ENCODE measurements at places on chromosomes 1 and 21.

DNA sequence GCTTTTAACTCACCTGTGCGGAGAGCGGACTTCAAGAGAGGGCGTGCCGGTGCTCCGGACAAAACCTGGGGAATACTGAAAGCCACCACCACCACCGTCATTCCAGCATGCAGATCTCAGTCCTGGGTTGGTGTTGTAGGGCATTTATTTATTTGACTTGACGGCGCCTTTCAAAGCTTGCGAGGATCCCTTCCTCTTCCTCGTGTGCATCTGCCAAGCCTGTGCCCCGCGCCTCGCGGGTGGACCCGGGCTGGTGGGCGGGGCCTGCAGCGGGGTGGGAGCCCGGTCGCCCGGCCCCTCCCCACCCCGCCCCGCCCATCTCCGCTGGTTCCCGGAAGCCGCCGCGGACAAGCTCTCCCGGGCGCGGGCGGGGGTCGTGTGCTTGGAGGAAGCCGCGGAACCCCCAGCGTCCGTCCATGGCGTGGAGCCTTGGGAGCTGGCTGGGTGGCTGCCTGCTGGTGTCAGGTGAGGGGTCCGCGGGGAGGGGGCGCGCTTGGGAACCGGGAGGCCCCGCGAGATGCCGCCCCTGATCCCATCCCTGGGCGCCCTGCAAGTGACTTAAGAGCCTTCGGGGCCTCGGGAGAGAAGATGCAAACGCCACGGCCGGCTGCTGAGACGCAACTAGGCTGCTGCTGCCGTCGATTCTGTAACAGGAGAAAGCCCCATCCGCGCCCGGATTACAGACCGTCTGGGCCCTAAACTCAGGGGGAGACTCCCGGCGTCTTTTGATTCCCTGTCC is at the start of gene IL10RB:
TSS of gene IL10RB (plus strand) at position 318 of the 739 bp plus-strand sequence. CDS start at position 417, 99 bp downstream.
- peak; percentile 60 for DNase-seq

- DNase-seq = no peak
Measured at GRCh38 chr1:5239911-5240310, 585.5 kb downstream of the AJAP1 start.

GRCh38 chr1:2638466-2639115 is 5.8 kb upstream of the MMEL1 start:
- DNase-seq = no peak

DNA sequence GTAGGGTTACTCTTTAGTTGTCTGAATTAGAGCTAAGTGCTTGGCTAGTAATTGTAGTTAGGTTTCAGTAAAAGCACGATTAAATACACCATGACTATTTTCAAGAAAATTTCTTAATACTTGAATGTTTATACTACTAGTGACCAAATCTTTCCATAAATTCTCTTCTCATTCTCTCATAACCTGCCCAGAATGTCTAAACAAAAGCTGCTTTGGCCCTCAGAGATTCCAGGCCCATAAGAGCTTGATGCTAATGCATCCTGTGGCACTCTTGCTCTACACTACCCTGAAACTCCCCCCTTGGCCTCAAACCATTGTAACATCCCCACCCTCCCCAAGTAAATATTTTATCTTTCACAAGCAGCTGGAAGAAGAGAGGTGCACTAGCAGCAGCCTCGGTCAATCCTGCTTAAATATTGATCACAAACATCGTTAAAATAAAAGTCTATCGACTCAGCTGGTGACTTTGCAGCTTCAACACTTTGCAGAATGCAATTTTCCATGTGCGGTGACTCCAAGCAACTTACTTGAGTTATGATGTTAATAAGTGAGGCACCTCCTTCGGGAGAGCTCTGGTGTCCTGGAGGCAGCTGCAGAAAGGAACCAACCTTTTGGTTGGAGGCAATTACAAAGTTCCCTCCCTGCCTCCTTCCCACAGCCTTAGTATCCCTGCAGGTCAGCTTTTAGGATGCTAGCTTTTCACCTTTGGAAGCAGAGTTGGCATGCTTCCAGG is 315.6 kb upstream of the PLXNA2 start:
- DNase-seq = no peak

DNA sequence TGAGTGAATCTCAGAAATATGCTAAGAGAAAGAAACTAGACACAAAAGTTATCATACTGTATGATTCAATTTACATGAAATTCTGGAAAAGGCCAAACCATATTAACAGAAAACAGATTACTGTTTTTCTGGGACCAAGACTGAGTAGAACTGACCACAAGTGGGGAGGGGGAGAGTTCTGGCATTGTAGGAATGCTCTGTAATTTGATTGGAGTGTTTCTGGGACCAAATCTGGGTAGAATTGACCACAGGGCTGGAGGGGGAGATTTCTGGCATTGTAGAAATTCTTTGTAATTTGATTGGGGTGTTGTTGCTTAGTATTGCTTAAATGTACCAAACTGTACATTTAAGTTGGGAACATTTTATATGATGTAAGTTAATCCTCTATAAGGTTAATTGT is 3.4 kb upstream of the OR10K1 start:
- no peak for DNase-seq

DNA sequence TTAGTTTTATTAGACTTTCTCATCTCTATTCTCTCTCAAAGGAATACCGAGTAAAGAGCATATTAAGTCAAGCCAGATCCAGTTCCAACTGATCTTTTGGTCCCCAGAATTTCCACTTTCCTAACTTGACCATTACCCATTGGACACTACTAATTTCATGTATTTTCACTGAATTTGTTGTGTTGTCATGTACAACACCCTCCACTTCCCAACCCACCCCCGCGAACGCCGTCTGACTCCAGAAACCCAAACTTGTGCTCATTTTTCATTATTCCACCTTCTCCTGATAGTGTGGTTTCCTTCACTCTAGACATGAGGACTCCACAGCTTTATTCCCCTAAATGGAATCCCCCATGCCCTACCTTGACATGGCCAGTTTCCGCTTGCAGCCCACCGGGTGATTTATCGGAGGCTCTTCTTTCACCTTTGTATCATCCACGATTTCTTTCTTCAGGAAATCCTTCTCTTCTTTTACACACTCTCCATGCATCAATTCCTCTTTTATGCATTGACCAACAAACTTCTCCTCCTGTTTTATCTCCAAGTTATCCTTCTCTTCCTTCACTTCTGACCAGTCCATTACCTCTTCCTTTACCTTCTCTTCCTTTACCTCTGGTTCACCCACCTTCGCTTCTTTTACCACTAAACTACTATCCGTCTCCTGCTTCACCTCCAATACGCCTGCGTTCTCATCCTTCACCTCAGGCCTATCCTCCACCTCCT is 805 bp downstream of the ZNHIT6 start:
- DNase-seq = no peak

DNA sequence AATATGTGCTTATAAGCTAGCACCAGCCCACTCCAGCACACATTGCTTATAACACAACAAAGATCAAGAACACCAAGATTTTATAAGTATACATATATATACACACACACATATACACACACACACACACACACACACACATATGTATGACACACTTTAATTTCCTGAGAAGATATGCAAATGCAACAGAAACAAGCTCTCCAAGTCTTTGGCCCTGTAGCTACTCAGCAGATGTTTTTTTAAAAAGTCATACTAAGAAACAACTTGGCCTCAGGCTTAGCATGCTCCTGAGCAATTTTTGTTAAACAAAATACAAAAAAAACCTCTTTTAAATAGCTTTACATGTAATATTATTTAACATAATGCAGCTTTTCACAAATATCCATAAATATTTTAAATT is 11.1 kb downstream of the TNFSF18 start:
- no peak for DNase-seq

DNA sequence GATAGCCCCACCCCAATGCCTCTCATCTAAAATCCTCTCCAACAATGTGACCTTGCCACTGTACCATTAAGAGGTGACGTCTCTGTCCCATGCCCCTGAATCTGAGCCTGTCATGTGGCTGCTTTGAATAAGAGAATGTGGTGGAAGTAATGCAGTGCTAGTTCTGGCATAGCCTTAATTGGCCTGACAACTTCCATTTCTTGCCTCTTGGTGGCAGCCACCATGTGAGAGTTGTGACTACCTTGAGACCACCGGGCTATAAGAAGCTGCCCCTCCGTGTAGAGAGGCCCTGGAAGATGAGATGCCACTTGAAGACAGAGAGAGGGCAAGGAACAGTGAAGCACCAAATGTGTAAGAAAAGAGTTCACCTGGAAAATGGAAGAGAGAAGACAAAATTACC is 95.4 kb downstream of the POFUT2 start:
- no peak for DNase-seq

GRCh38 chr1:160237558-160237957 is 24.8 kb downstream of the DCAF8 start:
- no peak for DNase-seq

GRCh38 chr1:220776254-220776653 is 10.5 kb upstream of the MTARC1 start:
- no peak for DNase-seq

- no peak for DNase-seq
Measured at GRCh38 chr21:16071092-16071491, 341.3 kb downstream of the USP25 start.

All from activated CD4-positive, alpha-beta T cell treated with anti-CD3 and anti-CD28 coated beads, Interleukin-2, amount 50 U/mL, for 4 hours (primary cell).